Ascending aorta (tissue), 2 donors: ENCODE measurements at places on chromosomes 12 and 14.

DNA sequence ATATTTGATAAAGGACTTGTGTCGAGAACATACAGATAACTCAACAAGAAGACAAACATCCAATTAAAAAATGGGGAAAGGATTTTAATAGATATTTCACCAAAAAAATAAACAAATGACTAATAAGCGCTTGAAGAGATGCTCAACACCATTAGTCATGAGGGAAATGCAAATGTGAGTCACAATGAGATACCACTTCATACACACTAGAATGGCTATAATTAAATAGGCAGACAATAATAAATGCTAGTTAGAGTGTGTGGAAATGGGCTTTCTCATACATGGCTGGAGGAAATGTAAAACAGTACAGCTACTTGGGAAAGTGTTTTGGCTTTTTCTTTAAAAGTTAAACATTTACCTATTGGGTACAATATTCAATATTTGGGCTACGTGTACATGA is 34.8 kb downstream of the DLK1 start:
- DNase-seq, result no peak

GRCh38 chr12:80230068-80230467 is 130.7 kb downstream of the OTOGL start:
- DNase-seq, result no peak

DNA sequence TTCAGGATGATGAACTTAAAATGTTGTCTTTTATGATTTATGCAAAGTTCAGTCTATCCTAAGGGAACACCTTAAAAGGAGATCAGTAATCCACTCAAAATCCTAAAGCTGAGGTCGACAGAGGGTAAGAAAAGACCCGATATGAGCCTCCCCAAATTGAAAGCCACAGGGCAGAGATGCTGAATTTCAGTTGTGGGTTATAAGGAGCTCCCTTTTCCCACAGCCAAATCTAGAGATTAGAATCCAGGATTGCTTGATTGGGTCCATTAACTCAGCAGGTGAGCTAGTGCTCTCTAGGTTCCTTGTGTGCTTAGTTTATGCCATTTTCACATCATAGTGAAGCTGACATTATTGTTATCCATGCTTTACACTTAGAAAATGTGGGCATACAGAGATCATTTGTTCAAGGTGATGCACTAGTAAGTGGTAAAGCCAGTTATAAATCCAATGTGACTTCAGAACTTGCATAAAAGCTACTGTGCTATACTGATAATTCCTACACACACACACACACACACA is 417.5 kb downstream of the TMEM117 start:
- no peak for DNase-seq

DNA sequence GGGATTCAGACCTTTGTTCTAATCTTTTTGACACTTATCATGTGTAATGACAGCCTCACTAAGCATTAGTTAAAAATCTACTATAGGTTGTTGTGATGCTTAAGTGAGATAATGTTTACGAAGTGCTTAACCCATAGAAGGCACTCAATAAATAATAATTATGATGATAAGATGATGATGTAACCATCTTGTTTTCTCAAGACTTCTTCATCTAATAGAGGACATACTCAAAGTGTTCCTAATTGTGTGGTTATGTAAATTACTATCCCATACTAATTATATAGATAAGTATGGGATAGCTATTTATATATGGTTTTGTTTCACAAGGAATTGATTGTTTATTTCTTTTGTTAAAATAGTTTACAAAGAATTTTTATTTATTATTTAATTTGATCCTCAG is 76.9 kb downstream of the MIPOL1 start:
- DNase-seq, result no peak

DNA sequence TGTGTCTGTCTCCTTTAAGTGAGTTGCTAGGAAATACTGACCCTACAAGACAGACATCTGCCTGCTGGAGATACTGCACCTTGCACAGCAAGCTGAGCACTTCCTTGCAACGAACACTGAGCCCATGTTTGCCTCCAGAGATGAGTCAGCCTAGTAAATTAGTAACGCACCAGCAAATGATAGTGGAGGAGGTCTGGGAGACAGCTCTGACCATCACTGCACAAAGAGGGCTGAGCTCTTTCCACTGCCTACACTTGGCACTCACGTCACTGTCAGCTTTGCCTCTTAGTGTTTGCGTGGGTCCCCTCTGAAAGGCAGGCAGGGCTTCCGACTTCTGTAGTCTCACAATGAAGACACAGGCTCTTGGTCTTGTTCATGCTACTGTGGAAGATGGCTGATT is 109.0 kb downstream of the APAF1 start:
- no peak for DNase-seq

- DNase-seq, result no peak
Observed at GRCh38 chr12:5417500-5417899, 14.4 kb upstream of the NTF3 start.

GRCh38 chr14:78598046-78598920 is 428.1 kb downstream of the NRXN3 start:
- no peak for DNase-seq

DNA sequence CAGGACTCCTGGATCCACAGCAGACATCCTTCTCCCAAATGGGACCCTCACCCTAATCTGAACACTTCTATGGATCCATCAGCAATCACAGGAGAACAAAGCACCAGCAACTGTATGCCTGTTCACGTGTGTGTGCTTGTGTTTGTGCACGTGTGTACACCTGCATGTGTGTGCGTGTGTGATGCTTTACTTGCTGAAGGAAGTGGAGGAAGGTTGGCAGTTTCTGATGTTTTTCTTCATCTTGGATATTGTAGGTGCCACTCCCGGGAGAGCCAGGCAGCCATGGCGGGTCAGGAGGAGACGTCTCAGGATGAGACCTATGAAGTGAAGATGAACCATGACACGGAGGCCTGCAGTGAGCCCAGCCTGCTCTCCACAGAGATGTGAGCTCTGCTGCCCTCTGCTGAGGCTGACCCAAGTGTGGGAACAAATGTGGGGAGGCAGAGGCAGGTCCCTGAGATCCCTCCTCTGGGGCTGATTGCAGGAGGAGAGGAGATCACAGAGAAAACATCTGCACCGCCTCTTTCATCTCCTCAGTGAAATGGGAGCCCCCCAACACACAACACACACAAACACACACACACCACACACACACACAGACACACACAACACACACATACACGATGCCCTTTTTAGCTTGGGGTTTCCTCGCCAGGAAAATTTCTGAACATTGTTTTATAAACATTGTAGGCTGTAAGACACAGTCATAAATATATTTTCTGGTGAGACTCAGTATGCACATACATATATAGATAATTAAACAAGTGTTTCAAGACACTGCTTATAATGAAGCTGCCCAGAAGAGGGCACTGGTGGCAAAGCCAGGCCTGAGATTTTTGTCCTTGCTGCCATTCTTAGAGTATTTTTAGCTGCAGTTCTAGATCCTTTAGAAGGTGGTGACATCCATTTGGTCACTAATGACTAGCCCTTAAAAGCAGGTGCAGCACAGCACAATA is 112.2 kb upstream of the FKBP4 start:
- DNase-seq, result no peak

DNA sequence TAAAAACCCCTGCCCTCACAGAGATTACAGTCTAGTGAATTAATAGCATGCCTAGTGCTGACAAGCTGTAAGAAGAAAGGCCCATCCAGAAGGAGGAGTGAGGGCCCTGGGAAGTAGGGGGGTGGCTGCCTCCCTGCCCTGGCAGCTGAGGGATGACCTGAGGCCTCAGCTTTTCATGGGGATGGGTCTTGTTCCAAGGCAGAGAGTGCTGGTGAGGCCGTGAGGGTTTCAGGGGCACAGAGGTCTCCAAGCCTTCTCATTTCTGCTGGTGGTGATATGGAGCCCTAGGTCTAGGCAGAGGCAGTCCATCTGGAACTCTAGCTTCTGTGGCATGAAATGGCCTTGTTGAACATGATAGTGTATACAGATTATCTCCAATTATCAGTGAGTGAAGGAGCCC is 114.4 kb downstream of the ZFP36L1 start:
- DNase-seq, result no peak

DNA sequence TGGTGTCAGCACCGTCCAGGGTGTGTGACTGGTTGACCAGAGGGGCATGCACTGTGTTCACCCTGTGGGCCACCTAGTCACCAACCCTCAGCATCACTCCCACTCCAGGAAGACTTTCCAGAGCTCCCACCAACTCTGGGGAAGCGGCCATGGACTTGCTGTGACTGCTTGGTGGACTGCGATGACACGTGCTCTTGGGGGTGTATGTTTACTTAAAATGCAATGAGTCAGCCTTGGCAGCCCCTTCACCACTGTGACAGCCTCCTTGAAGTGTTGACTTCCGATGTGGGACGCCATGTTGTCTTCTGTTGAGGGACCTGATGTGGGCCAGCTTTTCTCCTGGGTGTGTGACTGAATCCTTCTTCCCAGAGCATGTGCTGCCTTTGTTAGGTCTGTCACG is 151.1 kb upstream of the RTL1 start:
- DNase-seq, result no peak

DNA sequence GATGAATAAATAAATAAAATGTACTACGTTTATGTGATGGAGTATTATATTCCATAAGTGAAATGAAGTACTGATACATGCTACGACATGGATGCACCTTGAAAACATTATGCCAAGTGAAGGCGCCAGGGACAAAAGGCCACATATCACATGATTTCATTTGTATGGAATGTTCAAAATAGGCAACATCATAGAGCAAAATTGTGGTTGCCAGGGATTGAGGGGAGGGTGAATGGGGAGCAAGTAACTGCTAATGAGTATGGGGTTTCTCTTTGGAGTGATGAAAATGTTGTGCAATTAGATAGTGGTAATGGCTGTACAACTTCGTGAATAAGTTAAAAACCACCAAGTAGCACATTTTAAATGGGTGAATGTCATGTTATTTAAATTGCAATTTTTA is 132.8 kb downstream of the SLC38A4 start:
- no peak for DNase-seq

- DNase-seq, result no peak
Observed at GRCh38 chr14:37417151-37417550, 177.9 kb downstream of the FOXA1 start.

GRCh38 chr14:63564318-63564717 is 21.1 kb upstream of the PPP2R5E start:
- DNase-seq, result no peak

DNA sequence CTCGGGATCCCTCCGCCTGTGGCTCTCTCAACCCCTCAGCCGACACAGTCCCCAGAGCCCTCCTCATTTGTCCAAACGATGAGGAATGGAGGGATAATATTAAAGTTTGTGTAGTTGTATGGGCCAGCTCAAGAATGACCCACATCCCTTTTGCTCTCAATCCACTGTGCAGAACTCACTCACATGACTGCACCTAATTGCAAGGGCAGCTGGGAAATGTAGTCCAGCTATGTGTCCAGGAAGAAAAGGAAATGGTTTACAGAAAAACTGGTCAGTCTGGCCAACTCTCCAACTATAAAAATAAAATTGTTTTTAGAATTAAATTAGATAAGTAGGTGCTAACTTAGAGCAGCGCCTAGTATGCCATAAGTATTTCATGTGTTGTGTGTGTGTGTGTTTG is 66.6 kb downstream of the GALNT8 start:
- DNase-seq, result no peak

- no peak for DNase-seq
Observed at GRCh38 chr12:106527356-106527755, 55.4 kb upstream of the RFX4 start.

- DNase-seq, result no peak
Observed at GRCh38 chr14:73188501-73188911, 48.8 kb upstream of the PAPLN start.

DNA sequence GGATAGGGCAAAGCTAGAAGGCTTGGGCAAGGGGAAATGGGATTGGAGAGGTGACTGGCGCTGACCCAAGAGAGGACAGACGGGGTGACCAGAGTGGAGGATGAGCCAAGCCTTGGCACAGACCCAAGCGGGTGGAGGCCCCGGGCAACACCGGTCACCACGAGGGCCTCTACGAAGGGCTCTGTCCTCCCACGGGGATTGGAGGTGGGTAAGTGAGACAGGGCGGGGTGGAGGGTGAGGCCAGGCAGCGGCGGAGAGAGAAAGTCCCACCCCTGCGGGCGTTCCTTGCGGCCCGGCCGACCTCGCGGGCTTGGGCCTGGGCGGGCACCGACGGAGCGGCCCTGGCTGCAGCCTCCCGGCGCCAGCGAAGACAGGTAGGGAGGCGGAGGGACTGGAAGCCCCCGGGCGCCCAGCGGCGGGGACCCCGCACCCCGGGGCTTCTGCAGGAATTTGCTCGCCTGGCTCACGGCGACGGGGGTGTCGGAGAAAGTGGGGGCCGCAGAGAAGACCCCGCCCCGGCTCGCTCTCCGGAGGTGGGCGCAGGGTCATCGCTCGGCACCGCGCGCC is at the start of gene PAPLN:
PAPLN (plus strand) TSS at position 288 of the 567 bp plus-strand sequence. CDS start 2,273 bp downstream, outside the sequence.
- no peak for DNase-seq

- DNase-seq, result no peak
Observed at GRCh38 chr12:79658221-79658620, 32.5 kb downstream of the PAWR start.

- no peak for DNase-seq
Observed at GRCh38 chr12:40819436-40820108, 127.3 kb downstream of the CNTN1 start.

- DNase-seq, result no peak
Observed at GRCh38 chr14:104090071-104090748, 4.7 kb downstream of the ASPG start.

- DNase-seq, result peak; percentile 34
Observed at GRCh38 chr14:104135121-104135903, 3.1 kb upstream of the KIF26A start.

DNA sequence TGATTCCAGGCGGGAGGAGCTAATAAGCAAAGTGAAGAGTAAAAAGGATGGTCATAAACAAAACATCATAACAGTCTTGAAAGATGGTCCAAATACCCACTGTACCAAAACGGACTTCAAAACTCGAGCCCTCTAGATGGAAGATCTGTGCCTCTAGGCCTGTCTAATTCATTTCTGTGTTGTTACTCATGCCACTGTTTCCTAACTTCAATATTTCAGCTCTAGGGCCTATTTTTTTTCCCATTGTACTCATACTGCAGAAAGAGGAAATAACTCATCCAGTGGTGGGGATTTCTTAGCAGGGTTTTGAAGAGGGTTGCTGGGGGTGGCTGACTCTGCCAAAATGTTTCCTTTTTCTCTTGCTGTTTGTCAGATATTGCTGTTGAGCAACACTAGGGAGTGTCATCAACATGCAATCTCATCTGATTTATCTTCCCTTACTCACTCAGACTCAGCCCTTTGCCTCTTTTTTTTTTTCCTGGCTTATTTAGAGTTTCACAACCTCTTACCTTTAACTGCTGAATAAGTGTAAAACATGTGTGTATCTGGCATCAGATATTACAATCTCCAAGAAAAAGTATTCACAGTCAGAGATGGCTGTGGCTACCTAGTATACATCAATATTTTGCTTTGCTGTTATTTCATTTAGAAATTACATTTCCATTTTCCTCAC is 189.6 kb downstream of the DUSP6 start:
- DNase-seq, result peak; percentile 16
